ENCODE measurements at places on chromosomes 4 and X. TPM values are rescaled to one million over a fixed set of nuclear protein-coding genes. Genes with fewer than 3 reads are reported as not detected.
A peak's percentile ranks its signal among the peaks of the same experiment; 100 is the strongest.

The TGIF2LX gene
- not detected for total RNA-seq

The SSX4 gene
- total RNA-seq: not detected

GRCh38 chr4:16133406-16133805 is 49.6 kb upstream of the PROM1 start:
- no peaks in the 10 kb centered on the region for H3K36me3 ChIP-seq
- H3K4me1 ChIP-seq: no peaks in the 10 kb centered on the region
- no peak overlapping the region for H3K27ac ChIP-seq
- DNase-seq: no peak

- no peaks in the 10 kb centered on the region for H3K27me3 ChIP-seq
- H3K4me3 ChIP-seq: peak overlapping the region; percentile 97
- H3K27ac ChIP-seq: peak overlapping the region; percentile 99
- H3K36me3 ChIP-seq: no peaks in the 10 kb centered on the region
These were observed 333 bp downstream of the BOD1L1 start for GRCh38 chr4:13627178-13627605.

All from neural crest cell (in vitro differentiated cells).